ENCODE measurements at places on chromosomes 16 and 17. TPM values are rescaled to one million over a fixed set of nuclear protein-coding genes. Genes with fewer than 3 reads are reported as not detected.

MRPS7 gene
- 39.6 TPM for total RNA-seq

PLCG2 gene
- total RNA-seq, result 12.9 TPM

KRTAP2-1 gene
- total RNA-seq, result 3.4 TPM

TPSAB1 gene
- total RNA-seq, result 11.6 TPM

EEF2K gene
- 28.3 TPM for total RNA-seq

TSPAN10 gene
- 1.2 TPM for total RNA-seq

HOXB13 gene
- total RNA-seq, result not detected

P2RX5 gene
- 1.5 TPM for total RNA-seq

HS3ST3B1 gene
- total RNA-seq, result 5.3 TPM

GRIN2A gene
- 0.10 TPM for total RNA-seq

CNTNAP1 gene
- 8.3 TPM for total RNA-seq

TEKT1 gene
- total RNA-seq, result 0.10 TPM

FA2H gene
- total RNA-seq, result 5.9 TPM

DPEP1 gene
- total RNA-seq, result 2.4 TPM

RABEP2 gene
- 23.3 TPM for total RNA-seq

All from skin of body (tissue), 3 donors.